Stimulated activated CD4-positive, alpha-beta T cell treated with anti-CD3 and anti-CD28 coated beads, Interleukin-15, amount 100 ng/mL, for 1 hour (primary cell): ENCODE measurements at places on chromosomes 11 and 22.
A peak's percentile ranks its signal among the peaks of the same experiment; 100 is the strongest.

DNA sequence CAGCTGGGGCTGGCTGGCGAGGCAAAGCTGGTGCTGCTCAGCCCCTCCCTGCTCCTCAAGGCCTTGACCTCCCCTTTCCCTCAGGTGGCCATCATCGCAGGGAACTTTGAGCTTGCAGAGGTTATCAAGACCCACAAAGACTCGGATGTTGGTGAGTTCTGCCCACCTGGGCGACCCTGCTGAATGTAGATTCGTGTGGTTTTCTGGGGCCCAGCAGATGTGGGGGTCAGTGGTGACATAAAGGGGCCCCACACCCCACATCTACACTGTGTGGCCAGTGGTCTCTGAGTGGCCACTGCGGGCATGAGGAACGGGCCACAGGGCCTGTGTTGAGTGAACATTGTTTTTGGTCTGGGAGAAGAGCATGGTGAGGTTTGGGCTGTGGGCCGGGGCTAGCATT is 11.9 kb downstream of the SHANK3 start:
- DNase-seq = no peak

- DNase-seq = no peak
Measured at GRCh38 chr11:106821826-106822225, 196.4 kb downstream of the GUCY1A2 start.

- DNase-seq = no peak
Measured at GRCh38 chr11:65589444-65590239, 6.0 kb downstream of the KCNK7 start.

DNA sequence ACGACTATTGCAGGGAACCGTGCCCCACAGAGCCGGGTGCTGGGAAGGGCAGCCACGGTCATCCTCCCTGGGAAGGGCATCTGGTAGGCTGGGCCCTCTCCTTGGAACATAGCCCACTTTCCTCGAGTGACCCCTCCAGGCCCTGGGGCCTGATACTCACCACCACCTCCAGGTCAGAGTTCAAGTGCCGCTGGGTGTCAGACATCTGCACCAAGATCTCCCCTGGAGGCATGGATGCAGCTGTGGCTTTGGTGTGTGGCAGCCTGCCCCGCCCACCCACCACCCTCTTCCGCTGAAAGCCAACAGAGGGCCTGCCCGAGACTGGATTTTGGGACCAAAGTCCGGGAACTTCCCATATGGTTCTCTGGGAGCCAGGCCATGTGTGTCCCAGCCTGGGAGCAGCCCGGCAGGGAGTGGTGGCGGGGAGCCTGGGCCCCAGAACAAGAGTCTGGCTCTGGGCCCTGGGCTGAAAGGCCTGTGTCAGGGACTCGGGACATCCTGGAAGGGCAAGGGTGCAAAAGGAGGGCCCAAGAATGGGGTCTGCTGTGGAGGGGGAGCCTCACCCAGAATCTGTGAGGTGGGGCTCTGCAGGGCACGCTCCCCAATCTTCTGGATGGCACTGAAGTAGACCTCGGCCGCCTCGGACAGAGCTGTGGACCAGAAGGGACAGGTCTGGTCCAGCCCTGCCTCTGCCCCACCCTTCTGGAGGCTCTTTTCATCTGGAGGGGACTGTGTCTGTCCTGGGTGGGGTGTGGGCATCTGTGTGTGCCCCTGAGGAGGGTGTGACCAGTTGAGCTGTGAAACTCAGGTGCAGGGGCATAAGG is 2.6 kb downstream of the BAIAP2L2 start:
- no peak for DNase-seq

DNA sequence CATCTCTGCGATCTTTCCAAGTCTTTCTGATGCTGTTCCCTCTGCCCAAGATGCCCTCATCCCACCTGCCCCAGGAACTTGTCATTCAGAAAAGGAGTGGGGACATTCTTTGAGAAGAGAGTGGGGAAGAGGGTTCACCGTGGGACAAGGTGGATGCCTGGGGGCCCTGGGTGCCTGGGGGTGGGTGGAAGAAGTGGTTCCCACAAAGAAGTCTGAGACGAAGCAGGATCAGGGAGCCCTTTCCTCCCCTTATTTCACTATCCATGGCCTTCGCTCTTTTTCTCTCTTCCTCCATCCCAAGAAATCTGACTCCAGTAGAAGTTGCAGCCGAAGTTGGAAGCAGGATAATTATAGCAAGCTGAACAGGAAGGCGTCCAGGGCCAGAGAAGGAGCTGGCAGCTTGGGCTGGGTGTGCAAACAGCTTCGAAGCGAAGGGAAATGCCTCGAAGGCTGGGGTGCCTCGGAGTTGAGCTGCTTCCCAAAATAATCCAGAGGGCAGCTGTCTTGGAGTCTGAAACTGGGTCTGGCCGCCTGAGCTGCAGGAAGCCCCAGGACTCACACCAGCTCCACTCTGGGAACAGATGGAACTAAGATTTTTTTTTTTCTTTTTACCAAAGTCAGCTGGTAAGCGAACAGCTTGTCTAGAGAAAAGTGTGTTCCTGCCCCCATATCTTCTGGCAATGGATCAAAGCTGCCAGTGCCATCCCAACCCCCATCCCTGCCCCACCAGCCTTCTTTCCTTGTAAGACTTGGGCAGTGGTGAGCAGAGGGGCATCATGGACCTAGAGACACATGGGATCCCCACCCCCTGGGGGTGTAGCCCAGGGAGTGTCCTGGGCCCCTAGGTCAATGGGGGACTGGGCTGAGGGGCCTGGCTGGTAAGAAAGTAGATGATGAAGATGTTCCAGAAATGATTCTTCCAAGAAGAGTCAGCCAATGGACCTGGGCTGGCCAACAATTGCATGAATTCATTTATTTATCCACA is 31.5 kb downstream of the PARVG start:
- DNase-seq = no peak

GRCh38 chr11:134069426-134070341 is 812 bp downstream of the JAM3 start:
- DNase-seq = no peak

DNA sequence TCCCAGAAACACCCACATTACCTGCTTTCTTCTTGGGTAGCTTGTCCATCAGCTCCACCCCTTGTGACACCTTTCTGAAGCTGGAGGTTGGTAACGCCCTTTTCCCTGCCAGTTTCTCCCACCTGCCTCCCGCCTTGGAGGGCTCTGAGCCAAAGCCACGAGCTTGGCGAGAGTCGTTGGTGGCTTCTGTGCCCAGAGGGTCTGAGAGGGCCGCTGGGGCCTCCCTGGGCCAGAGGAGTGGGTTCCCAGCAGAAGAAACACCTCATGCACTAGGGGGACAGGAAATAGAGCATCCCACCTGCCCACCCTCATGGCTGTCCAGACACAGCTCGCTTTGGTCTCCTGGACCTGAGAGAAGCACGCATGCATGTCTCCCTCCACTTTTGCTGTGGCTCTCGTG is 37.9 kb downstream of the B3GAT1 start:
- DNase-seq = no peak

GRCh38 chr11:75562048-75562835 is at the start of gene SERPINH1:
SERPINH1 (plus strand) TSS chr11:75562253; CDS start chr11:75566350, 4,097 bp downstream.
- DNase-seq = peak; percentile 47

DNA sequence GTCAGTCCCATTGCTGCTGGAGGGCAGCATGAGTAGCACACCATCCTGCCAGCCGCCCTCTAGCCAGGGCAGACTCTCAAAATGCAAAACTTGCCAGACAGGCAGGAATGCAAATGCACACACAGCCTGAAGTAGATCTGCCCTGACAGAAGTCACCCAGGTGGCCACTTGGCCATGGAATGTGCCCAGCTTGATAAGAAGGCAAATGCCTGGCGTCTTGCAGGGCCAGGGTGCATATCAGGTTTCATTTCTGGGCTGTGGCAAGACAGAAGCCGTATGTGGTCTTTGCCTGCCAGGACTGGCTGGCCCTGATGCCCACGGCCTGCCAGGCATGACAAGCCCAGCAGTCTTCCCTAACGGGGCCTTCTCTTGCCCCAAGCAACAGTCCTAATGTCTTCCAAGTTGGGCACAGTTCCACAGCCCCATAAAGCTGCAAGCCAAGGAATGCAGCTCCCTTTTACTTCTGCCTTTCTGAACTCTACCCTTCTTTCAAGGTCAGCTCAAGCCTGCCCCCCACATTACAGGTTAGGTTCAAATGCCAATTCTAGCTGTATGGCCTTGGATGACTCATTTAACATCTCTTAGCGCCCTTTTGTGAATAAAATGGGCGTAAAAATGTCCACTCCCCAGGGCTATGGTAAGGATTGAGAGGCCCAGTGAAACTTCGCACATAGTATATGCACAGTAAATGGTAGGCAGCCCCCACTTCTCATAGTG is 29.7 kb downstream of the POU2AF3 start:
- DNase-seq = no peak

DNA sequence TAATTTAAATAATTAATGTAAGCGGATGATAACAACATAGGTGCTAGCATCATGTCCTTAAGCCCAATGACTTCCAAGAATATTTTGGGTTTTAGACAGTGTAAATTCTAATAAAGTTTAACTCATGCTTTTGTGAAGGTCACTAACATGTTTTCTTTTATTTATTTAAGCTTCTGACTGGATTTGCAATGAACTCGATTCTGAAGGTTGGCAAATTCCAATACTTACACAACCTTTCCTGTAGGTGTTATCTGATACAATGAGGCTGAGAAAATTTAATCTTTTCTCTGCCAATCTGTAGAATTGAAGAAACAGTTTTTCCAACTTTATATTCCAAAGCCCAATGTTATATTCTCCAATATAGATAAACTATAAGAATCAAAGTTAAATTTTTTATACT is 311.3 kb downstream of the LUZP2 start:
- DNase-seq = no peak
